ENCODE measurements at places on chromosomes 16 and 17.

- no peak for DNase-seq
Observed at GRCh38 chr16:3401719-3402397, 843 bp downstream of the ZNF174 start.

DNA sequence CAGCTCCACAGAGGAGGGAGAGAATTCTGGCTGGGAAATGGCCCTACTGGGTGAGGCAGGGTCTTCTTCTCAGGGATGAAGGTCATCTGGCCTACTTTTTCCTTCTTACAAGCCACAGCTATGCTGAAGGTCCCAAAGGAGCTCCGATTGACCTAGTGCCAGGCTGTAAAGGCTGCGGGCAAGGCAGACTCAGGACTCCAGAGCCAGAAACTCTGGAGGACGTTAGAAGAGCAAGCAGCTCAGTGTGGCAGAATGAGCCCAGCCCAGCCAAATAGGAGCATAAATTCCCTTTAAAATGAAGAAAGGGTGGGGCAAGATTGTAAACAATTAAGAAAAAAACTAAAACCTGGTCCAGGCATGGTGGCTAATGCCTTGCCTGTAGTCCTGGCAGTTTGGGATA is 20.1 kb upstream of the CNOT1 start:
- no peak for DNase-seq

GRCh38 chr17:50356892-50357510 is 11.1 kb downstream of the XYLT2 start:
- no peak for DNase-seq

DNA sequence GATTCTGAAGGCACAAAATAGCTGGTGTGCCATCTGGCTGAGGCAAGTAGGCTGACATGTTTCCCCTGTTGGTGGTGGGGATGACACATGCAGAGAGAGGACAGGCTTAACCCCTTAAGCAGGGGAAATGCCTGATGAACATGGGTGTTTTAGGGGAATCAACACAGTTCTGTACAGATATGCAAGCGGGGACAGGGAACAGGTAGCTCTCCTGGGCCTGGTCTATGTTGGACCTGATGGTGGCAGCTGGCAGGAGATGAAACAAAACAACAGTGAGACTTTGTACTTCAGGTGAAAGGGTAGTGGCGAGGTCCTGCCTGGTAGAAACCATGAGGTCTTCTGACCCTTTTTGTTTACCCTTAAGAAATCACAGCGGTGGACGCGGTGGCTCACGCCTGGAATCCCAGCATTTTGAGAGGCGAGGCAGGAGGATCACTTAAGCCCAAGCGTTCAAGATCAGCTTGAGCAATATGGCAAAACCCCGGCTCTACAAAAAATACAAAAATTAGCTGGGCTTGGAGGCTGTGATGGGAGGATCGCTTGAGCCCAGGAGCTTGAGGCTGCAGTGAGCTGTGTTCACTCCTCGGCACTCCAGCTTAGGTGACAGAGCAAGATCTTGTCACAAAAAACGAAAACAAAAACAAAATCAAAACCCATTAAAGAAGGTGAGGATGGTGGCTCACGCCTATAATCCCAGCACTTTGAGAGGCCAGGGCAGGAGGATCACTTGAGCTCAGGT is 10.5 kb downstream of the OR1F1 start:
- DNase-seq: no peak

GRCh38 chr17:45366049-45366448 is 49.2 kb upstream of the MAP3K14 start:
- DNase-seq: no peak

DNA sequence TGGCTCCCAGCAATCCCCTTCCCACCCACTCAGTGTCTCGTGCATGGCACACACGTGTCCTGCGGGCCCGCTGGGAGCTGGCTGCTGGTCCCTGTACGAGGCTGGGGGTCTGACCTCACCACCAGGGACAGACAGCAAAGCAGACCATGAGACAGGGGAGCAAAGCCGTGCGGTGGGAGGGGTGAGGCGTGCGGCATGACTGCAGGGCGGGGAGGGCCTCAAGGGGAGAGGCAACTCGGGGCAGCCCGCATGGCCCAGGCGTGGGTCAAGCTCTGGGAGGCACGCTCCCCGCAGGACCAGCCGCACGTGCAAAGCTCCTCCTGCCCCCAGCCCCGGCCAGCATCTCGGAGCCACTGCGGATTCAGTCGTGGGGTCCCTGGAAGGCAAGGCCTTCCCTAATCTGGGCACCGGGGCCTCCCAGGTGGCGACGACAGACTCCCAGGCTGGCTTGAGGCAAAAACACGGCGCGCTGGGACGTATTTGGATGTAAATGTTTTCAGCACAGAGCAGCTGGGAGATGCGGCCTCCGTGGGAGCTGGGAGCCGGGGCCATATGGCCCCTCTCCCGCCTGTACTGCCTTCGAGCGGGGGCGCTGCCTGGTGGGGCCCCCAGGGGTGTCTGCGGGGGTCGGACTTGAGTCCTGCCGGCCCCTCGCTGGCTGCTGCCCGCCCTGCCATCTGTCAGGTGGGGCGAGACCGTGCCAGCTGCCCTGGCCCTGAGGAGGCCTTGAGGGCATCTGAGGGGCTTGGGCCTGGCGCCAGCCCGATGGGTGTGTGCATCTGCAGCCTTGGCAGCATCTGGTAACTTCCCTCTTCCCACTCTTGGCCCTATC is 12.2 kb upstream of the CBFA2T3 start:
- no peak for DNase-seq

GRCh38 chr16:23080747-23081146 is 68.5 kb downstream of the USP31 start:
- DNase-seq: no peak

DNA sequence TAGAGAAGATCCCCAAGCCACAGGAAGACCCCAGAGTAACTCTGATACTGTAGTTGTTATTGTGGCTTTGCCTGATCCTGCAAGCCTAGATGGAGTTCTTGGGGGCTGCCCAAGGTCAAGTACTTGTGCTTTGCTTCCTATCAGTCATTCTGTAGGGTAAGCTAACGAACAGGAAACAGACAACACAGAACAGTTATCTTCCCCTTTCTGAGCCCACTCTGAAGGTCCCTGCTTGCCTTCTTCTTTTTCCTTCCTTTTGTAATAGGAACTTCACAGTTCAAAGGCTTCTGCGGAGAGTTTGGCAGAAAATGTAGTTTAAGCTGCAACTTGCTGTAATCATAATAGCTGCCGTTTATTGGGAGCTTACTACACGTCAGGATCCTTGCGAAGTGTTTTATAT is 494.1 kb upstream of the ERCC4 start:
- no peak for DNase-seq

GRCh38 chr16:89842471-89843408 is 14.5 kb downstream of the SPIRE2 start:
- no peak for DNase-seq

DNA sequence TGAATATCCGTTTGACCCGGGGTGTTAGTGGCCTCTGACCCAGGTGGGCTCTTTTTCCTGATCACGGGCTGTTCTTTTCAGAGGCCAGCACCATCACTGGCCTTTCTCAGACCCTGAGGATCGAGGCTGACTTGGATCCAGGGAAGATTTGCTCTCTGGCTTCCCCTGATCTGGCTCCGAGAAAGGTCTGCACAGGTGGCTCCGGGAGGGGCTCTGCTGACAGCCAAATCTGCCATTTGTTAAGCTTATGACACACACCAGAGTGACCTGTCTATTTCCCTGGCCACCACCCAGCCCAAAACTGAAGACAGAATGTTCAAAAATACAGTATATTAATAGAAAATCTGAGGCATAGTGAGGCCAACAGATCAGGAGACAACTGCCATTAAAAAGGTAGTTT is 221.8 kb upstream of the TNRC6C start:
- no peak for DNase-seq

GRCh38 chr17:19329839-19330238 is 32.7 kb downstream of the B9D1 start:
- no peak for DNase-seq

GRCh38 chr16:3027983-3028715 is 4.3 kb downstream of the THOC6 start:
- peak; percentile 77 for DNase-seq

DNA sequence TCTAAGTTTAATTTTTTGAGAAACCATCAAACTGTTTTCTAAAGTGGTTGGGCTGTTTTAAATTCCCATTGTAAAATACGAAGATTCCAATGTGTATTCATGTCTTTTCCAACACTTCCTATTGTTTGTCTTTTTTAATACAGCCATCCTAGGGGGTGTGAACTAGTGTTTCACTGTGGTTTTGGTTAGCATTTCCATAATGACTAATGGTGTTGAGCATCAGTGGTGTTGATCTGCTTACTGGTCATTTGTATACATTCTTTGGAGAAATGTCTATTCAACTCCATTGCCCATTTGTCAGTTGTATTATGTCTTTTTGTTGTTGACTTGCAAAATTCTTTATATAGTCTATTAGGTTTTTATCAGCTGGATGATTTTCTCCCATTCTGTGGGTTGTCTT is 239.2 kb upstream of the AXIN2 start:
- DNase-seq: no peak

DNA sequence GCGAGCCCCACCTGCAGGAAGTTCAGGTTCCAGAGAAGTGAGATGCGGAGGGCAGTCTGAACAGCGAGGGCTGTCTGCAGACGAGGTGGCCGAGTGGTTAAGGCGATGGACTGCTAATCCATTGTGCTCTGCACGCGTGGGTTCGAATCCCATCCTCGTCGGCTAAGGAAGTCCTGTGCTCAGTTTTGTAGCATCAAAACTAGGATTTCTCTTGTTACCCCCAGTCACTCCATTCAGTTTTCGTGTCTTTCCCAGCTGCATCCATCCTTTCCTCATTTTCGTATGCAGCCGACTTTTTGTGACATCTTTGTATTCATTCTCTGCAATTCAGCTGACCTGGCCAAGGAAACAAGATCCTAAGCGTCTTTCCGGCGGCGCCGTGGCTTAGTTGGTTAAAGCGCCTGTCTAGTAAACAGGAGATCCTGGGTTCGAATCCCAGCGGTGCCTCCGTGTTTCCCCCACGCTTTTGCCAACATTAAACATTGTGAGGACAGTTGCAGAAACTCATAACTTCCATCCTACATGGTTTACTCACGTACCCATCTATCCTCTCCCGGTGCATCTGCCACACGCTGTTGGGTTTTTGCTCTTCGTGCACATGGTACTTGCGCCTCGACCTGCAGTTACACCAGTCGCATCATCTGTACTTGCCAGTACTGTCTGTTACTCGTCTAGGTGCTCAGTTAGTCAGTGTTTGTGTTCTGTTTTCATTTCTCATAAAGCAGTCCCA is 3.0 kb downstream of the BORCS6 start:
- DNase-seq: peak; percentile 84

- DNase-seq: no peak
Observed at GRCh38 chr17:6761779-6762178, 5.9 kb downstream of the XAF1 start.

GRCh38 chr17:49890852-49891251 is 43.0 kb upstream of the TAC4 start:
- no peak for DNase-seq

GRCh38 chr17:60311936-60312335 is 80.0 kb downstream of the USP32 start:
- no peak for DNase-seq

- DNase-seq: no peak
Observed at GRCh38 chr17:444879-445454, 92.4 kb upstream of the RPH3AL start.

DNA sequence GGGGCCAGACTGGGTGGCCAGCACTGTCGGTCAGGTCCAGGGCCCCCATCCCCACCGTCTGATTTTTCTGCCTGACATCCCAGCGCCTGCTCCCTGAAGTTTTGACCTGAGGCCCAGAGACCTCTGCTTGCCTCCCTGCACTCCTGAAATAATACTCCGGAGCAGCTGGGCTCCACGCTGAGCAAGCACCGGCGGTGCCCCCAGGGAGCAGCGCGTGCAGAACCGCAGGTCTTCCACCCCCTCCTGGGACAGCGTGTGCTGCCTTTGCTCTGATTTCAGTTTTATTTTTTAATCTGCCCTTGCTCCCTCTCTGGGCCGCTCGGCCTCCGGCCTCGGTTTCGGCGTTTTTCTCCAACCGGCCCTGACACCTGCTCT is 132.4 kb upstream of the GSE1 start:
- no peak for DNase-seq

GRCh38 chr17:4679658-4680057 is 24.3 kb downstream of the PELP1 start:
- no peak for DNase-seq

DNA sequence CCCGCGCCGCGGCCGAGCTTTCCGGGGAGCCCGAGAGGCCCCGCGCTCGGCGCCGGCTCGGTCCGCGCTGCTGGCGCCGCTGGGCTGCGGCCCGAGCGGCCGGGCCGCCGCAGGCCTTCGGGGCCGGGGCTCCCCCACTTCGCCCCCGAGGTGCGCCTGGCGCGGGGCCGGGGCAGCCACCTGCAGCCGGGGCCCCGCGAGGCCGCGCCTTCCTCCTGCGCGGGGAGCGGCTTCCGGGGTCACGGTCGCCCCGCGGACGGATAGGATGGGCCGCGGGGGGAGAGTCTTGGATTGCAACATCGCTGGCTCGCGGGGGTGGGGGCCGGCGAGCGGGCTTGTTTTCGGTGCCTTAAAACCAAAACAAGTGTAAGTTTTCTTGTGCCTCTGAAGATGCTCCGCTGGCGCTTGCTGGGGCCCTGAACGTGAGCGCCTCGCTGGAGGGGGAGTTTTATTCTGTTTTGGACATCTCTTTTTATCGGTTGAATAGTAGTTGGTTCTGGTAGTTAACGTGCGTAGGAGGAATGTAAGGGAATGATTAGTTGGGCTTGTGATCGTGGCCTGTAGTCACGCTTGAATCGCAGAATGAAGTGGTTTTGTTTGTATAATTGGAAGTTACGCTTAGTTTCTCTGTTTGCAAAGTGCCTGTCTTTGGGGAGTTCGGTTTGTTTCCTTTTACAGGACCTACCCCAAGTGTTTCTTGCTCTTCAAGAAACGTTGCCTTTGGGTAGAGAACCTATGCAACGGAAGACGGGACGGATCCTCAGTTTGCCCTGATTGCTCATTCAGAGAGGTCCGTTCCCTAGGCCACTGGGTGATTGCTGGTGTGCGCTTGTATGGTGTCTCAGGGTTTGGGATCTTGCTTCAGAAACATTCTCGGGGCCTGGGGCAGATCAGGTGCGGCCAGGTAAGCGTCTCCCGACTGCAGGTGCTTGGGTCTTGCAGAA is 724 bp downstream of the UBE2I start:
- peak; percentile 37 for DNase-seq

- DNase-seq: no peak
Observed at GRCh38 chr17:2580661-2581060, 12.8 kb upstream of the PAFAH1B1 start.

DNA sequence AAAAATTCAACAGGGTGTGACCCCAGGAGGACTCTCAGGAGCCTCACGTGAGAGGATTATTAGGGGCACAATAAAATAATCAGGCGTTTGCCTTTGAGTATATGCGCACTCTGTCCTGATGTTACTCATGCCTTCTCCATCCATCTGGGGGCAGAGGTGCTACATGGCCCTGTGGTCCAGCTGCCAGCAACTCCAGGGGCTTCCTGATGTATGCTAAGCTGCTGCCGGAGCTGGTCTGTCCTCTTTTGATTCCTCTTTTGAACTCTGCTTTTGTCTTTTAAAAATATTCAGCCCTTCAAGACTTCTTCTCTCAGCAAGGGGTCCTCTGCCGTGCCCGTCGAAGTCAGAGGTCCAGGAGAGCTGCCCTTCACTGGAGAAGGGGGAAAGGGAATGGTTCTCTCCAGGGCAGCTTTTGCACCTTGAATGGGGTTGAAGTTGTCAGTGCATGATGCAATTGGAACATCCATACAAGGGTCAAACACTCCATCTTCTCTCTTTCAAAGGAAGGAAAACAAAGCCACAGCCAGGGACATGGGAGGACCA is 431.4 kb downstream of the SHISA9 start:
- DNase-seq: no peak

GRCh38 chr17:60416368-60416925 is 5.8 kb upstream of the CHCT1 start:
- DNase-seq: no peak

GRCh38 chr17:40338058-40338457 is 26.5 kb downstream of the GJD3 start:
- no peak for DNase-seq

GRCh38 chr17:74316220-74316619 is 9.8 kb upstream of the KIF19 start:
- DNase-seq: no peak
